Cortex of kidney (tissue), 1 donor: ENCODE measurements at places on chromosomes 6 and 20.

- DNase-seq = no peak
These were observed 69.9 kb downstream of the HACE1 start for GRCh38 chr6:104789770-104790190.

DNA sequence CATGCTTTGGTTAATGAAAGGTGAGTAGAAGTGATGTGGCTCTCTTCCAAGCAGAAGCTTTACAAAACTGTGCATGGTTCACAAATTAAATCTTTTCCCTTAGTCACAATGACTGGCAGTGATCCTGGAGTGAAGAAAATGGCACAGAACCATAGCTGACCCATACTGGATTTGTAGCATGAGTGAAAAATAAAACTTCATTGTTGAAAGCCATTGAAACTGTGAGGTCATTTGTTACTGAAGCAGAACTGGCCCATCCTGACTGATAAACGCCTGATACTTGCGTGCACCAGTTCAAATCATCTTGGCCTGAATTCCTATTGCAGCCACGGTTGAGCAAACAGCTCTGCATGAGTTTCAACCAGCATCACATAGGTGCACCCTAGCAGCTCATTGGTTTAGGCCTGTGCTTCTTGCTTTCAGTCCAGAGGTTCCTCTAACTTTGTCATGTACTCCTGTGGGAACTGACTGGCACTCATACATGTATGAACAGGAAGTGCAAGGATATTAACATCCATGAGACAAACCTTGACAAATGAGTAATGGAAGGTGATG lies 40.5 kb downstream of the SAMD5 start:
- no peak for DNase-seq

- no peak for DNase-seq
These were observed 122.0 kb downstream of the GMPR start for GRCh38 chr6:16360365-16360764.

DNA sequence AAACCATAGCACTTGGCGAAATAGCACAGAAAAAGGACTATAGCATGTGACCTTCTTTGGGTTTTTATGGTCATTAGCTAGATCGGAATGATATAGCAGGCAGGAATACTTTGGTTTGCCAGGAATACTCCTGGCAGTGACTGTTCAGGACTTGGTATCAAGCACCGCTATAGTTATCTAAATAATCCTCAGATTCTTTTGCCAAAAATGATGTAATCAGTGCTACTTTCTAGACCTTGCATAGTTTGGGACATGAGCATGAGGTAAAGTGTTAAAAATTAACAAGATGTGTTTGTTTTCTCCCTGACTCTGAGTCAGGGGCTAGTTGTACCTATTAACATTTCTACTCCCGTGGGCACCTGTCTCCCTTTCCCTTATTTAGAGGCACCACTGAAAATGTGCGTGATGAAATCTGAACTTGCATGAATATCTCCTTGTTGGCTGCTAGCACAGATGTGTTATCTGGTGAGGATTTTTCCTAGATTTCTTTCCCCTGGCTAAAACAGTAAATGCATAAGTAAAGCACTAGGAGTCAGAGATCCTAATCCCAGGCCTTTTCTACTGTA lies 511.0 kb downstream of the CDKAL1 start:
- DNase-seq = no peak

DNA sequence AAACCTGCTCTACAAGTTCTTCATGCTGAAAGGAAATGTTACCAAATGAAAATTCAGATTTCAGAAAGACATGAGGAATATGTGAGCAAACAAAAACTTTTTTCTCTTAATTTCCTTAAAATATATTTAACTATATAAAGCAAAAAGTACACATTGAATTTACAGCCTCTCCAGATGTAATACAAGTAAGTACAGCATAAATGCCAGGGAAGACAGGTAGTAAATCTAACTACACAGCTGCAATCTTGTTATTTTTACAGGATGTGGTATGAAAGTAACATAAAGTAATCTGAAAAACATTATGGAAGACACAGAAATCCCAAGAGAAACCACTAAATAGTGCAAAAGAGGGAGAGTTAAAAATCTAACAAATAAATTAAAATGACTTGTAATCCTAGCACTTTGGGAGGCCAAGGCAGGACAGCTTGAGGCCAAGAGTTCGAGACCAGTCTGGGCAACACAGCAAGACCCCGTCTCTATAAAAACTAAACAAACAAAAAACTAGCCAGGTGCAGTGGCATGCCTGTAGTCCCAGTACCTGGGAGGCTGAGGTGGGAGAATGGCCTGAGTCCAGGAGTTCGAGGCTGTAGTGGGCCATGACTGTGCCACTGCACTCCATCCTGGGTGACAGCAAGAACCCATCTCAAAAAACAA lies 50.7 kb downstream of the FAM8A1 start:
- no peak for DNase-seq

DNA sequence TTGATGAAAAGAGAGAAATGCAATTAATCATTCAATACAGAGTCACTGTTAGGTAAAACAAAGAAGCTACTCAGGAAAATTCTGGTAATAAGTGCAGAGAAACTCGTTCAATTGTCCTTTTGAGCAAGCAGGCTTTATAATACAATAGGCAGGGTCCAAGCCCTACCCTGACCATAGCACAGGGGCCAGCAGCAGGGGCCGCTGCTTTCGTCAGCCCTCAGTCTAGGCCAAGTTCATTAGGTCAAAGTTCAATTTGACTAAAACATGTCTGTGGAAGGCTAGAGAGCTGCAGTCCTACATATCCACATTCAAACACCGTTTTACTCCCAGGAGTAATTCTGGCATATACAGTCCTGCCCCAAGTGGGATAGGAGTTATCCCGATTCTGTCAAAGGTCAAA lies 94.6 kb downstream of the BCAS1 start:
- no peak for DNase-seq

DNA sequence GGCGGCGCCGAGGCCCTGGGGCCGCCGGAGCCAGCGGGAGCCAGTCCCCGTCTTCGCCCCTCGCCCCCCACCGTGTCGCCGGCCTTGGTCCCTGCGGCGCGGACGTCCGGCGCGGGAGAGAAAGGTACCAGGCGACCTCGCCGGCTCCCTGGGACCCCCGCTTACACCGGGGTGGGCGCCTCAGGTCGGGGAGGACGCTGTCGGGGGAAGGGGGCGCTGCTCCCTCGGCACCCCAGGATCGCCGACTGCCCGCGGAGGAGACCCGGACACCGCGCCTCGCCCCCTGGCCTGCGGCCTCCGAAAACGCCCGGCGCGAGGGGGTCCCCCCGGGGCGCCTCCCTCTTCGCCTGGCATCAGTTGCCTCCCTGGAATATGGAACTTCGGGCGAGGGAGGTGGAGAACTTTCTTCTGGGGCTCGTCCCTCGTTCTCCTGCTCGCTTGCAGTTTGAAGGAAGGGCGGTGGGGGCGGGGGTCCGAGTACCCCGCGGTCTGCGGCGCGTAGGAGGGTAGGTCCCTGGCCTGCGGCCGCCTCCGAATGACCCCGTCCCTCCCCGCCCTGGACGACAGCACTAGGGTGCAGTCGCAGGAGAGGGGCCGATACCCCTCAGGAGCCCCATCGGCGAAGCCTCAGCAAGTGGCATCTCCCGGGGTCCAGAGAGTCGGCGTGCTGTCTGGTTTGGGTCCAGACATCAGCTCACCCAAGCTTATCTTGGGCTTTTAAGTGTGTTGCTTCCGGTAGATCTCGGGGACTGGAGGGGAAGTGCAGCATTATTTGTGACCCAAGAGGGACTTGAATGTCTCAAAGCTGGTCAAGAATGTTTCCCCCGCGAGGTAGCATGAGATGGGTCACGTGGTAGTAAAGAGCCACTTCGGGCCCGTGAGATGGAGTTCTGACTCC lies 549 bp downstream of the ANKRD6 start:
- DNase-seq = no peak

- no peak for DNase-seq
These were observed 9.8 kb downstream of the POPDC3 start for GRCh38 chr6:105170059-105170458.

GRCh38 chr20:44442298-44443070 lies 33.2 kb upstream of the TTPAL start:
- no peak for DNase-seq

DNA sequence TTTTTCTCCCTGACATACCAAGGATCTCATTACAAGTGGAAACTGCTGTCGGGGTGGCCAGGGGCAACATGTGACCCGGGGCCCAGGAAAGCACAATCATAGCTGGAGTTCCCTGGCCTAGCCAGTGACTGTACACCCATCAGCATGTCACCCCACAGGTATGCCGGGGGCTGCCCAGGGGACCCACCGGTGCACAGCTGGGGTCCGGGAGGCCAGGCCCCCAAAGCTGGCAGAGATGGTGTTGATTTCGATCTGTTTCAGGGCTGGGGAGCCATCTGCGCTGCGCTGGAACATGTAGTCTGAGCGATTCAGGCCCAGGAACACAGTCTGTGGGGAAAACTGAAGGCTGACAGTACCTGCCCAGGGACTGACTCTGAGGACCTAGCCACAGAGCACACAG lies 13.3 kb downstream of the GSS start:
- no peak for DNase-seq

DNA sequence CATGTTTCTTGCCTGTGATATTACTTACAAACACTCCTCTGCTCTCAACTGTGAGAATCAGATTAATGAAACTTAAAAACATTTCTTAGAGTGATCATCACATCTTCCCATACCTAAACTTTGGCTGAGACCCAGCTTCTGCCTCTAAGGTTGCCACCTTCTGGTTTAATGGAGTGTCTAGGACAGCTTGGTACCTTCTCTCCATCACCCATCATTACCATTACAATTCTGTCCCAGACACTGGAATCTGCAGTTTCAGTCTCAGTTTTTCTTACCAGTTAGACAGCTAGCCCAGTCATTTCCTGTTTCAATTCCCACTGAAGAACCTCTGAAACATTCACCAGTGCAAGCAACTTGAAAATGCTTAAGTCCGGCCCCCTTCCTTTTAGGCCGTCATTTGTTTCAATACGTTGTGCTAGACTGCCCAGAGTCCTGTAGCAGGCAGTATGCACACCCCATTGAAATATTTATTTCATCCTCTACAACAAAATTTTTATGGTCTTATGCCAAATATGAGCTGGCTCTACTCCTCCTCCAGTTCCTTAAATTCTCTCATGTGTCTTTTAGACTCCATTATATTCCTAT lies 107.0 kb upstream of the FOXO3 start:
- DNase-seq = no peak

GRCh38 chr6:17688481-17688880 lies 18.2 kb downstream of the NUP153 start:
- DNase-seq = no peak

GRCh38 chr6:149963462-149964307 lies at the start of gene ULBP1:
Gene ULBP1 (plus strand): TSS chr6:149963943. CDS start chr6:149964050, 107 bp downstream.
- no peak for DNase-seq

DNA sequence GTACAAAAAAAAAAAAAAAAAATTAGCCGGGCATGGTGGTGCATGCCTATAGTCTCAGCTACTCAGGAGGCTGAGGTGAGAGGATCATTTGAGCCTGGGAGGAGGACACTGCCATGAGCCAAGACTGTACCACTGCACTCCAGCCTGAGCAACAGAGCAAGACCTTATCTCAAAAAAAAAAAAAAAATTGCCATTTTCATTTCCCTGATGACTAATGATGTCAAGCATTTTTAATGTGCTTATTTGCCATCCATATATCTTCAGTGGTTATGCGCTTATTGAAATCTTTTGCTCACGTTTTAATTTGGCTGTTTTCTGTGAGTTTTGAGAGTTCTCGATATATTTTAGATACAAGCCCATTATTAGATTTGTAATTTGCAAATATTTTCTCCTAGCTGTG lies 46.7 kb downstream of the PFDN4 start:
- DNase-seq = no peak

DNA sequence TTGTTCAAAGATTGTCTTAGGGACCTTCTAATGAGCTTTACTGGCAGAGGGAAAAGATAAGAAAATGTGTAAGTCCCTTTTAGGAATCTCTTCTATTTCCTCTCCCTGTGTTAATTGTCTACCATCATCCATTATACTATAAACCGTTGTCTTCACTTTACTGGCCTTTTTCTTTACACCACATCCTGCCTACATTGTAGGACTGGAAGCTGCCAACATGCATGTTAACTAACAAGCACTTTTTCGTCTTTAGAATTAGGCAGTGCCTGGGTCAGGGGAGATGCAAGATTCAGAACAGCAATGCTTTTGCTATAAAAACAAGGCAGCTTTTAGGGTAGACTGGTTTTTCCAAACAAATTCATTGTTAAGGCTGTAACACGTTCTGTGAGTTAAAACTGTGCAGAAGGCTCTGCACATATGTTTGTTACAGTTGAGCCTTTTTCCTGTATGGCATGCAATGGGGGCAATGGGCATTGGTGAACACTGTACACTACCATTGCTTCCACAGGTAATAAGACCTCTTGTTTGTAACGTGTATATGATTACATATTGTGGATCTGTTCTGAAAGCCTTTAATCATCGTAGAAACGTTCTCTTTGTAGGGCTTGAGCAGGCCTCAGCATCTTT lies 10.9 kb upstream of the PKIG start:
- DNase-seq = no peak

- no peak for DNase-seq
These were observed 125.7 kb downstream of the ANKS1A start for GRCh38 chr6:35014786-35015185.

GRCh38 chr6:3593161-3593560 lies 136.3 kb upstream of the SLC22A23 start:
- DNase-seq = no peak

GRCh38 chr6:132960720-132961119 lies 146.4 kb downstream of the RPS12 start:
- DNase-seq = no peak

DNA sequence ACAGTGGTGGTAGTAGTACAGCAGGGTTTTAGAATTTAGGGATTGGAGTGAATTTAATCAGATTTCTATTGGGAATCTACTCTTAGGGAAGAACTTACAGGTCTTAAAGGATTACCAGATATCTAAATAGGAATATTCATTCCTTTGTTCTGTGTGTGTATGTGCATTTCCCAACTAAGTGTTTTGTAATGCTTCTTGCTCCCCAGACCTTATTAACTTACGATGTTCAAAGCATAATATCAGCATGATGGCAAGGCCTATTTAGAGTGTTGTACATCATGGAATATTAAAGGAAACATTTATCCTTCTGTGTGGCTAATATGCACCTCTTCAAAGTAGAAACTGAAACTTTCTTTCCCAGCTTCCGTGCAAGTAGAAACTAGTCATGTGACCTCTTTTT lies 133.9 kb downstream of the EPM2A start:
- DNase-seq = no peak

GRCh38 chr6:29723666-29724588 lies 693 bp downstream of the HLA-F start:
- no peak for DNase-seq

GRCh38 chr6:28948782-28949486 lies 25.1 kb upstream of the TRIM27 start:
- DNase-seq = no peak
